ENCODE measurements at places on chromosomes 5 and 9. TPM values are rescaled to one million over a fixed set of nuclear protein-coding genes. Genes with fewer than 3 reads are reported as not detected.

PHF24 gene
- 1.7 TPM for total RNA-seq

GRCh38 chr5:27325513-27325912, 287.1 kb upstream of the CDH9 start:
- no peak for DNase-seq

- no peak for DNase-seq
Observed at GRCh38 chr9:81317223-81317622, 372.1 kb downstream of the TLE1 start.

DNA sequence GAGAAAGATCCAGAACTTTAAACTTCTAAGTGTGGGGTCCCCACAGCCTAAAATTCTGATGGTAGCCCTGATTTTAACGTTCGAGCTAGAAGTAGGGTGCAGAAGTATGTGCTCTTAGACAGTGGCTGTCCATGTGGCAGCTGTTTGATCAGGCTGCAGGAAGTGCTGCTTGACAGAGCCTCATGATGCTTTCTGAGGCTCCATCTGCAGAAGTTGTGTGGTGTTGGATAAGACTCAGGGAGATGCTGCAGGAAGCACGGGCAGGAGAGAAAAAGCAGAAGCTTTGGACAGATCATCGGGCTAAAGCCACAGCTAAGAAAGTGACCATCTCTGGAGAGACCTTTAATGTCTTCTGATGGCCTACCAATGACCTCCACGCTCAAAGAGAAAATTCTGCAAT, 8.1 kb downstream of the MTMR12 start:
- no peak for DNase-seq

GRCh38 chr5:153520952-153521351, 30.5 kb downstream of the GRIA1 start:
- no peak for DNase-seq

DNA sequence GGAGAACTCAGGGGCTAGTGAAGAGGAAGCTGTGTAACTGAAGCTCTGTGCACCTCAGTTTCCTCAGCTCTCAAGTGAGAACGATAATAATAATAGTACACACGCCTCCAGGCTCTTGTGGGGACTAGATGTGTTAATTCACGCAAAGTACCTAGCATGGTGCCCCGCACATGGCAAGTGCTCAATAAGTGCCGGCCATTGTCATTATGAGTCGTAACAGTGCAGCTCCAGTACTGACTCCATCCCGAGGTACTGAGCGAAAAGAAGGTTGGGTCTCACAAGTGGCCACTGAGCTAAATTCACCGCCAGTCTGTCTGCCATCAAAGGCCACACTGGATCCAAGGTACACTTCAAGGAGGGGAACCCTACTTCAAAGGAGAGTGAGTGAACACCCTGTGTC, 40.4 kb downstream of the MED27 start:
- DNase-seq = no peak

- no peak for DNase-seq
Observed at GRCh38 chr9:92276331-92277032, 17.0 kb downstream of the IARS1 start.

All from ureter (tissue), 1 donor.